Thoracic aorta (tissue), 2 donors: ENCODE measurements at places on chromosomes 16 and 17.

DNA sequence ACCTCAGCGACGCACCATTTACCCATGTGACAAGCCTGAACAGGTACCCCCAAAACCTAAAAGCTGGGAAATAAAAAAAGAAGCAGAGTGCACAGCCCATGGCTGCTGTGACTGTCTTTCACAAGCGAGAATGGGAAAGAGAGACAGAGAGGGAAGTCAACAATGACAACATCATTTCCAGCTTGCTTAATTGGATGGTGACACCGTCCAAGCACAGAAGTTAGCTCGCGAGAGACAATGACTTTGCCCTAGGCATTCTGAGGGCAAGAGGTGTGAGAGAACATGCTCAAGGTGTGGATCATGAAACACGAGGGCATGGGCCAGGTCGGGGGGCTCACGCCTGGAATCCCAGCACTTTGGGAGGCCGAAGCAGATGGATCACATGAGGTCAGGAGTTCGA lies 19.3 kb upstream of the NSMCE1 start:
- DNase-seq: no peak

DNA sequence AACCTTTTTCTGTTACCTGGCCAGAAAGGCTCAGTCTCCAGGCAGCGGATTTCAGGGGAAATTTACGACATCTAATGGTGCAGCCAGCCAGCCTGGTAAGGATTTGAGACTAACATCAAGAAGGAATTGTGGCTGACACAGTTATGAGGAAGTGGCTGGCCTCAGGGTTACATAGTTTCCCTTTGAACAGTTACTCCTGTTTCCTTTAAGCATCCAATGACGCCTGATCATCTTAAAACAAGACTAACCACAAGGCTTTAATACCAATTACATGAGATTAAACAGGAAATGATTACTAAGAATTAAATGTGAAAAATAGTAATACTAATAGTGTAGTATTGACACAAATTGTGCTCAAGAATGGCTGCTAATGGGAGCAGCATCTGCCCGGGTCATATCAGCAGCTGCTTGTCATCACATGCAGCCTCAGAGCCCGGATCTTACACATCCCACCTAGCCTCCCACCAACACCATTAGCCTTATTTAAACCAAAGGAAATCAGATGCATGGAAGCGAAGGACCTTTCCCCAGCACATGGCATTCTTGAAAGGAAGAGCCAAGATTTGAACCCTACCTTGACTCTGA lies 431.8 kb downstream of the PMP22 start:
- no peak for DNase-seq

- DNase-seq: no peak
Observed at GRCh38 chr17:29597361-29598172, 4.6 kb downstream of the ANKRD13B start.

DNA sequence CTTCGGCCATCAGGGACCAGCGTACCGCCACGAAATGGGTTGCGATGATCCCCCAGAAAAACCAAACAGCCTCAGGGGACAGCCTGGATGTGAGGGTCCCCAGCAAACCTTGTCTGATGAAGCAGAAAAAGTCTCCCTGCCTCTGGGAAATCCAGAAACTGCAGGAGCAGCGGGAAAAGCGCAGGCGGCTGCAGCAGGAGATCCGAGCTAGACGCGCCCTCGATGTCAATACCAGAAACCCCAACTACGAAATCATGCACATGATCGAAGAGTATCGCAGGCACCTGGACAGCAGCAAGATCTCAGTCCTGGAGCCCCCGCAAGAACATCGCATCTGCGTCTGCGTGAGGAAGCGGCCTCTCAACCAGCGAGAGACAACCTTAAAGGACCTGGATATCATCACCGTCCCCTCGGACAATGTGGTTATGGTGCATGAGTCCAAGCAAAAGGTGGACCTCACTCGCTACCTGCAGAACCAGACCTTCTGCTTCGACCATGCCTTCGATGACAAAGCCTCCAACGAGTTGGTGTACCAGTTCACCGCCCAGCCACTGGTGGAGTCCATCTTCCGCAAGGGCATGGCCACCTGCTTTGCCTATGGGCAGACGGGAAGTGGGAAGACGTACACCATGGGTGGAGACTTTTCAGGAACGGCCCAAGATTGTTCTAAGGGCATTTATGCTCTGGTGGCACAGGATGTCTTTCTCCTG lies 769 bp downstream of the KIF2B start:
- no peak for DNase-seq

DNA sequence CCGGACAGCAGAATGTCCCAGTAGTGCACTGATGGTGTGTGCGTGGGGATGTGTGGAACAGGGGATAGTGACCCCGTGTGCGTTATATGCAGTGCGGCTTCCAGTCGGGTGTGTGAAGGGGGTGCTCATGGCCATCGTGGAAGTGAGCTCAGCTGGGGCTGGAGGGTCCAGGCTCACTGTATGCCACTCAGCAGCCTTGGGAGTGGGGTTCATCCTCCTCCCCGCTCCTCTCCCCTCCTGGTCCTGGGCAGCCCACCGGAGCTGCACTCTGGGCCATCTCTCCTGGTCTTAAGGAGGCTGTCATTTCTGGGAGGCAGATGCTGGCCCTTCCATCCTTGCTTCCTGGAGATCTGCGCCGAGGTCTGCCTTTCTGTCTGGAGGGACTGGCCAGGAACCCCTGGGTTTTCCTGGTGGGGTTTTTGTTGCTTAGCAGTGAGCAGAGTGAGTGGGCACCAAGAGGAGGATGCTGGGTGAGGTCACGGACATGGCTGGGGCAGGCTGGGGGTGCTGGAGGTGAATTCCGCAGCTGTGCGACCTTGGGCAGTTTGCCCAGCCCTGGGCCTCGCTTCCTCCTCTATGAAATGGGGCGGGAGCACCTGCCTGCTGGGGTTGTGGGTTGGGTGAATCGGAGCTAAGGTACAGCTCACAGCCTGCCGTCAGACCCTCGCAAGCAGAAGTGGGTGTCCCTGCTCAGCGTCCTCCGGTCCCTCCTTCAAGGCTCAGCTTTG lies 164.1 kb downstream of the SEC14L1 start:
- no peak for DNase-seq

- DNase-seq: no peak
Observed at GRCh38 chr17:30256756-30257506, 21.4 kb upstream of the SLC6A4 start.

- DNase-seq: no peak
Observed at GRCh38 chr17:17225901-17226300, 11.1 kb downstream of the FLCN start.

DNA sequence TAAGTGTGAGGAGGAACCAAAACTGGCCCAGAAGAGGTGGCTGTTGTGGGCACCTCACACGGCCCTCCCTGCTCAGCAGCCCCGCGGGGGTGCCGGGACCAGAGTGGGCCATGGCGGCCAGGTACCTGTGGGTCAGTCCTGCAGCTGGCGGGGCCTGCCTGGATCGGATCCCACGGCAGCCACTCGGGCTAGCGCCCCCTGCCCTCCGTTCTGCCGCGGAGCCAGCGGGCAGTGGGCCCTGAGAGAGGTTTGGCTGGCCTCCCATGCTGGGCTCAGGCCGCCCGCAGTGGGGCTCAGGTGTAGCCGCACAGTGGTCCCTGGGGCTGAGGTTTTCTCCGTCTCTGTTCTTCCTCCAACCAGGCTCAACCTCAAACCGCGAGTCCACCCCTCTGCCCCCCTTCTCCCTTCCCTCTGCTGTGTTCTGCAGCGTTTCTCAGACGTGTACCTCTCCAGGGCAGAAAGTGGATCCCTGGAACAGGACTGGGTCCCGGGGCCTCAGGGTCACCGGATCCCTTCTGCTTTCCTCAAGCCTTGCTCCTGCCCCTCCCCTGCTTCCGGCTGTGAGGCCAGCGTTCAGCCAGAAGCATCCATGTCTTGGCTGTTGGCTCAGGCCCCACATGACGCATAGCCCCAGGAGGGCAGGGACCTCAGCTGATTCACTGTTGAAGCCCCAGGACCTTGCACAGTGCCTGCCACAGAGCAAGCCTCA lies 28.6 kb upstream of the ITGA3 start:
- DNase-seq: peak; percentile 74

DNA sequence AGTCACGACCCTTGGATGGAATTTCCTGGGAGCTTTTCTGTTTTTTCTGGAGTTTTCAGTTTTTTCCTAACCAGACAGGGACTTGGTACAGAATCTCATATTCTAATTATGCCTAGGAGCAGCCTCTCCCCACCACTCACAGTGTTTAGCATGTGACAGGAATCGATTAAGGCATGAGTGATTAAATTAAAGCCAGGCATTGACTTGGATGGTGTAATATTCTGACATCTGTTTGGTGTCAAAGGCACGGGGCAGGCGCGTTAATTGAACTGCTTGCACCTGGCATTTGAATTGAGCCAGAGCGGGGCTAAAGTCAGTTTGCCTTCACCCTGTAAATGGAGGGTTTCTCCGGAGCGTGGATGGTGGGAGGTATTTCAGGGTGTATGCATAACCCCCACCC lies 11.9 kb downstream of the MAPT start:
- DNase-seq: no peak

DNA sequence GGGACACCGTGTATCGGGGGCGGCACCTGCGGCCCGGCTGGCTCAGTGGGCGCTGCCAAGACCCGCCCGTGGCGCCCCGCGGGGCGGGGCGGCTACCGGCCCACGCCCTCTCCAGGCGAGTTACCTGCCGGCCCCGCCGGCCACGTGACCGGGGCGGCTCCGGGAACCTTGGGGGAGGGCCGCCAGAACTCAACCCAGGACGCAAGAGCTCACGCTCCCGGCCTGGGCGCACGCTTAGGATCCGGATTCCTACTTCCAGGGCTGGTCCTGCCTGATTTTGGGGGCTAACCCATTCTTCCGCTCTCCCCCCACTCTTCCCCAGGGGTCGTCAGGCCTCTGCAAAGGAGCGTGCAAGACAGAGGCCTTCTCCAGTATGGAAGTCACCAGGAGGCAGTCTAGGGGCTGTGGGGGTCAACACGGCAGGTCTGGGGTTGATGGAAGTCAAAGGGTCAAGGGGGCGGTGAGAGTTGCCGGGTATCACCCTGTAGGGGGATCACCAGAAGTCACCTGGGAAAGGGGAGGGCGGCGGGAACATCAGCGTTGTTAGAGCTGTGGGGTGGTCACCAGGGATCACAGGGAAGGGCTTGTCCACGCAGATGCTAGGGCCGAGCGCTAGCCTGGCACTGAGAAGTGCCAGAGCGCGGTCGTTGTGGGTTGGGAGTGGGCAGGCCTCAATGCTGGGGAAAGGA lies 354 bp upstream of the ESRP2 start:
- no peak for DNase-seq

- no peak for DNase-seq
Observed at GRCh38 chr17:43906951-43907424, 348 bp downstream of the MPP2 start.

DNA sequence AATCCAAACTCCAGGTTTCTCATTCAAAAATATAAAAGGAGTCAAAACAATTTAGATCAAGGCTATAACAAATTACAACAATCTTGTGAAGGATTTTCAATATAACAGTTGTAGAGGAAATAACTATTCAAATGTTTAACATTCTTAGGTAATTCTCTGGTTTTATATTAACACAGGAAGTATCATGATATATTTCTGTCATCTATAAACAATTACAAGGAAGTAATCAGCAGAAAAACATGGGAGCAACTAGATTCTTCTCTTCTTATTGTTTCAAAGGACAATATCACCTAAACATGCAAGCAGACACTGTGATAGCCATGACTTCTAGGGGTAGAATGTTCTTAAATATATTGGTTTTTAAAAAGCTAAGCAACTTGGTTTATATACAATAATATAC lies 49.9 kb downstream of the FBXL20 start:
- no peak for DNase-seq
